ENCODE measurements at places on chromosomes 12 and 14.

- DNase-seq, result no peak
These were observed 338.6 kb downstream of the SYT1 start for GRCh38 chr12:79203058-79203647.

GRCh38 chr14:21072781-21073339 lies 2.8 kb downstream of the ARHGEF40 start:
- no peak for DNase-seq

DNA sequence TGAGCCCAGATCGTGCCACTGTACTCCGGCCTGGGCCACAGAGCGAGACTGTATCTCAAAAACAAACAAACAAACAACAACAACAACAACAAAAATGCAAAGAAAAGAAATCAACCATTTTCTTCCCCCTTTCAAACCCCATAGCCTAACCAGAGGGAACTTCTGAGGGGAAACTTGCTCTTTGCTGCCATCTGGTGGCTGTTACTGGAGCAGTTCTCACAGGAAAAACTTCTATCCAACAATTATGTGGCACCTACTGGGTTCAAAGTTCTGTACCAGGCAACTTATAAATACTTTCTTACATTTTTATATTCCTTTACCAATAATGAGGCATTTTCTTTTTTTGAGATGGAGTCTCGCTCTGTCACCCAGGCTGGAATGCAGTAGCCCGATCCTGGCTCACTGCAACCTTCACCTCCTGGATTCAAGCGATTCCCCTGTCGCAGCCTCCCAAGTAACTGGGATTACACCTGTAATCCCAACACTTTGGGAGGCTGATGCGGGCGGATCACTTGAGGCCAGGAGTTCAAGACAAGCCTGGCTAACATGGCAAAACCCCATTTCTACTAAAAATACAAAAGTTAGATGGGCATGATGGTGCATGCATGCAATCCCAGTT lies 50.9 kb upstream of the BICDL1 start:
- DNase-seq, result peak; percentile 56

- DNase-seq, result no peak
These were observed 103.5 kb downstream of the FGD4 start for GRCh38 chr12:32502693-32503502.

DNA sequence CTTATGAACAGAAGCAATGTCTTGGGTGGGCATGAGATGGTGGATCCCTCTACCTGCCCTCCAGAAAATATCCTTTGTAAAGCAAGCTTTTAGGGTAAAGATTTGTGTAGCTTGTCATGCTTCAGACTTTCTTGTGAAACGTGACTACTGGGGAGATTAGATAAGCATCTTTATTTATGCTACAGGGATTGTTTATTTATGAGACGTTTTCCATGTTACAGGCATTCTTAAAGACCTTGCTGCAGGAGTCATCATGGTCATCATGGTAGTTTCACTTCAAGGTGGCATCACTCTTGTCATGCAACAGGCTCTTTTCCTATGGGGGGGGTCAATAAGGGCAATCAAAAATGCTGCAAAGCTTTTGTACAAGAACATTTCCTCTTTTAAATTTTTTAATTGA lies 8.2 kb upstream of the MIS18BP1 start:
- DNase-seq, result no peak

DNA sequence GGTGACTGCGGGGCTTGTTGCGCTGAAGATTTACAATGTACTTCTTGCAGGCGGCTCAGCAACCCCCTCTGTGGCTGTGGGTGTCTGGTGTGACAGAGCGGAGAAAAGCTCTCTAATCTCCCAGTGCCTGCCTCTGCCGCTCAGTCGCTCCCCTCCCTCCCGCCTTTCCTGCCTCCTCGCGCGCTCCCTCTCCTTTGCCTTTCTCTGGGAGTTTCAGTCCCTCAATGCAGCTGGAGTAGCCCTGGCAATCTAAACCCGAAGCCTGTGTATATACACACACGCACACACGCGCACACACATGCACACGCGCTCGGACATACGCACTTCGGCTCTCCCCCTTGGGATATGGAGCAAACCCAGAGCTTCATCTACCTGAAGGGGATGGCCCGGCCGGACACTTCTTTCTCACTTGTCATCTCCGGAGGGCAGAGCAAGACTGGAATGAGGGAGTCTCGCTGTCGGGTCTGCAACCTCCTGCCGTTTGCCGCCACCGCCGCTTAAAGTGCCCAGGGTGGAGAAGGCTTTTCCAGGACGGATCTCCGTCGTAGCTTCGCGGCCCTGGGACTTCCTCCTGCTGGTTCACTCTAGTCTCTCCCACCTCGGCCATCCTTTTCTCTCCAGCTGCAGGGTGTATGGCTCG lies 599 bp upstream of the TRHDE start:
- no peak for DNase-seq

GRCh38 chr12:104569346-104570173 lies 112.8 kb downstream of the CHST11 start:
- DNase-seq, result peak; percentile 87

- DNase-seq, result no peak
These were observed 141.4 kb downstream of the MYRFL start for GRCh38 chr12:69966409-69966808.

GRCh38 chr14:94675036-94675435 lies 62.8 kb downstream of the SERPINA3 start:
- DNase-seq, result no peak

GRCh38 chr12:49654715-49655114 lies 31.4 kb downstream of the PRPF40B start:
- DNase-seq, result no peak

GRCh38 chr12:76863837-76864236 lies 15.0 kb downstream of the CSRP2 start:
- no peak for DNase-seq

DNA sequence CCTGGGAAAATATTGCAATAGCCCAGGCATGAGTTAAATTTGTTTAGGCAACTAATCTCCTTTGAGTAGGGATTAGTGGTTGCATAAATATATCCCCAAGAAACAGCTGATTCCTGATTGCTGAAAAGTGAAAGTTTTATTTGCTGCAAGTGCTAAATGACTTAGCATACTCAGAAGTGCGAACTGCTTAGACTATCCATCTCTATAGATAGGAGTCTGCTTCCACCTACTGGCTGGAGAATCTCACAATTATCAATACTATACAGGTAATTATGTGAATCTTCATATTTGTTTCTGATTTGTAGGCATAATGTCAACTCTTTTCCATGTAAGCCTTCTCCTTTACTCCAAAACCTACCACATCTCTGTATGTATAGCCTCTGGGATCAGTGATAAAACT lies 12.0 kb upstream of the SLCO1B3 start:
- no peak for DNase-seq

GRCh38 chr14:45238988-45239387 lies 14.0 kb downstream of the MIS18BP1 start:
- no peak for DNase-seq

- no peak for DNase-seq
These were observed 219.1 kb upstream of the C14orf180 start for GRCh38 chr14:104360501-104360900.

DNA sequence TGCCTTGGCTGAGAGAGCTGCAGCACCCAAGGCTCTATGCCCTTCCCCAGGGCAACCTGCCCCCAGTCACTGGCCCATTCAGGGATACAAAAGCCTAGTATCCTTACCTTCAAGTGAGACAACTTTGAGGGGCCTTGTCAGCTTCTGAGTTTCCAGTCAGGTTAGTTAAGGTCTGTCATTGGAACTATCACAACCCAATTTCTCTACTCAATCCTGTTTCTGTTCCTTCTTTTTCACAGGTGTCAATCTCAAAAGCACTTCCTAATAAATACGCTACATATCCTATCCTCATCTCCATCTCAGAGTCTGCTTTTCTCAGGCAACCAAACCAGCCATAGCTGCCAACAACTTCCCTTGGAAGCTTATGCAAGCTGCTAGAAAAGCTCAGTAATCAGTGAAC lies 4.9 kb upstream of the PTGDR start:
- no peak for DNase-seq

DNA sequence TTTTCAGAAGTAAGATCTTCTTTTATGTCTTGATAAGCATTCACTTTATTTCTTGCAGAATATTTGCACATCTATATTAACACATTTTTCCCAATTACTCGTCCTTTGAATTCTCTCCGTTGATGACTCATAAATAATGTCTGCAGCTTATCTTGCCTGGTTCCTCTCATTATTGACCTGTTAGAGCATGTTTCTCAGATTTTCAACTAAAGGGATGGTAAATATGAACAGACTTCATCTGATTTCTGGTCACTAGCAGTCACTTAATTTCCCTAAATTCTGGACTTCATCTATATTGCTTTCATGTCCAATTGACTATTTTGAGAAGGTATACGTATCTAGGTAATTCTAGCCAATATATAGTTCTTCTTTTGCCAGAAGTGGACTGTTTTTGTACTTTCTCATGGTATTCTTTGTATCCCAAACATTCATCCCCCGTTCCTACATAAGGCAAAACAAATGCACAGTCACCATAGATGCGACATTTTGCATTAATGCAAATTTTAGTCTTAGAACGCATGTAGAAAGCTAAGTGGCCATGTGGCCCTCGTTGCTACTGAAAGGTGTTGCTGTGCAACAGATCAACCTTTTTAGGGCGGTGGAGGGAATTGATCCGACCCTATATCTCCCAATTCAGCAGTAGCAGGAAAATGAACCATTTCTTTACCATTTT lies 6.2 kb downstream of the PIK3C2G start:
- no peak for DNase-seq

DNA sequence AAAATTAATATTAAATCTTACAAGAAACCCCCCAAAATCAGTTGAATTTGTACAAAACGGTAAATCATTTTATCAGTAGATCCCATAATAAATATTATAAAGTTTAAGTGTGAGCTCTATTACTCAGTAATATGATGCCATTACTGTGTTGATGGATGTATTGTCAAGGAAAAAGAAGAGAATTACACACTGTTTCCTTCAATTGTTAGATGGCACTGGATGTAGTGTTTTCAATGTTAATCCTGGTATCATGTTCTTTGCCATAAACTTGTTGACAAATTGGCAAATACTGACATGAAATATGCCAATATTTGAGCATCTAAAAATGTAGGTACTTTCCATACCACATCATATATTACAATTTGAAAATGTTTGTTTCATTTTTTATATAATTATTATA lies 101.6 kb downstream of the NTS start:
- DNase-seq, result no peak

- DNase-seq, result no peak
These were observed 193.6 kb upstream of the SEL1L start for GRCh38 chr14:81727218-81727617.

DNA sequence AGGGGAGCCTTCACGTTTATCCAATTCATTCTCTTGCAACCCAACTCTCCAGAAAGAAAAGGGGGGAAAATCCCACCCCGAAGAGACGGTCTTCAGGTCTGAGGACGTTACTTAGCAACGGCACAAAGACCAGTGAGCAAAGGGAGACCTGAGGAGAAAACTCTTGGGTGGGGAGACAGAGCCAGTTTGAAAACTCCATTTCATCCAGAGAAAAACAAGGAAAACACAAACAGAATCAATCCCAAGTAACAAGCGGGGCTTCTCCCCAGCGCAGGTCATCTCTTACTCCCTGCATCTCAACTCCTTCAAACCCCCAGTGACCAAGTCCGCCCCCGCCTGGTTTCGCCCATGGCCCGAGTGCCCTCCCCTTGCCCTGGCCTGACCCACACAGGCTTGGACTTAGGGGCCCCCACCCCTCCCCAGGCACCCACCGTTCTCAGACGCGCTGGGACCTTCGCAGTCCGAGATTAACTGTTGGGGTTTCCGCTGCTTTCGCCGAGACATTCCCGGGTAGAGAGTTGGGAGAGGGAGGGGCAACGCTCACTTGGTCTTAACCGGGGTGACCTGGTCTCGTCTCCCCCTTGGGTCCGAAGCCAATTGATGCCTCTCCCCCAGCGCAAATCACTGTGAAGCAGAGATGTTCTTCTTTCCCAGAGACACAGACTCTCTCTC lies 10.4 kb upstream of the SALL2 start:
- no peak for DNase-seq

DNA sequence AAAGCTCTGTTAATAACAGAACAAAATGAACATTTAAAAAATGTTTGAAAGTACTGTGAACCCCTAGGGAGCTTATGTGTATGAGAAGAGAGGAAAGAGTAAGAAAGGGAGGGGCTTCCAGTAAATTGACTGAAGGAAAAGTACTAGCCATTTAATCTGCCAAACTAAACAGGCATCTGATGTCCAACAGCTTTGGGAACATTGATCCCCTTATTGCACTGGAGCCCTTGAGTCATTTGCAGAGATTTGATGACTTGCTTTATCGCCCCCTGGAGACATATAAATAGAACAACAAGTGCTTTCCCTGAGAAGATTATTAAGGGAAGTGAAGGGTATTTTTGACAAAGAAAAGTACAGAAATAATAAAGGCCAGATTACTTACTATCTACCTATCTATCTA lies 319.3 kb upstream of the NOVA1 start:
- DNase-seq, result no peak

- no peak for DNase-seq
These were observed 173.5 kb downstream of the SLC41A2 start for GRCh38 chr12:104784592-104784991.

DNA sequence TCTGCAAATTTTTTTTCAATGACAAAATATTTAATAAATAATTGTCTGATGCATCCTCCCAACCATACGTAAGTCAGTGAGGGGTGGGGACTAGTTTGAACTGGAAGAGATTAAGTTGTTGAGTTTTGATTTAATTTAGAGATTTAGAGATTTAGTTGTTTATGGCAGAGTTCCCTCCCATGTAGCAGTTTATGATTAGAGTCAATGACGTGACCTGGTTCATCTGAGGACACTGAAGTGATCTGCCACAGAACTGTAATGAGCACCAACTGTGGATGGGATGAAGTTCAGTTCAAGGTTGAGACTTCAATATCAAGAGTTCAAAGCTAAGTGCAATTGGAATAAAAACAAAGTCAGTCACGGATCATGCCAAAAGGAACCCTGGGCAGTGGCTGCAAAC lies 609.3 kb downstream of the NOVA1 start:
- DNase-seq, result no peak

- DNase-seq, result no peak
These were observed 86.1 kb downstream of the MGAT4C start for GRCh38 chr12:86170051-86170450.

- DNase-seq, result no peak
These were observed 4.3 kb upstream of the HSD17B6 start for GRCh38 chr12:56758728-56759262.

GRCh38 chr12:101939856-101940265 lies 62.5 kb downstream of the DRAM1 start:
- DNase-seq, result peak; percentile 41

GRCh38 chr14:80536456-80536855 lies 325.2 kb upstream of the DIO2 start:
- DNase-seq, result no peak

- no peak for DNase-seq
These were observed 15.0 kb downstream of the GXYLT1 start for GRCh38 chr12:42129595-42130204.

DNA sequence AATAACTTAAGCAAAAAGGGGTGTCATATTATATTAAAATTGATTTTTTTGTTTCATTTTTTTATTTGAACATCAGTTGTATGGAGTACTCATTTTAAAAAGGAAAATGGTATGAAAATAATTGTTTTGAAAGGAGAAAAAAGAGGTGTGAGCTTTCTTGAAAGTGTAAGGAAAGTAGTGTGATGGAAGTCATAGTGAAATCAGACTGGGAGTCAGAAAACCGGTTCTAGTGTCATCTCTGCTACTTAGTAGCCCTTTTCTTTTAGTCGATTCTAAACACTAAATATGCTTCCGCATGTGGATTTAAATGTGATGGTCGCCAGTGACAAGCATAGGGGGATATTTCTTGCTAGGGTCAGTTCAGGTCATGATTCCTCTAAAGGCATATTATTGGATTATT lies 1.8 kb upstream of the DYRK2 start:
- DNase-seq, result no peak

Data from immature natural killer cell (primary cell).